ENCODE measurements at places on chromosomes 5 and 9.

DNA sequence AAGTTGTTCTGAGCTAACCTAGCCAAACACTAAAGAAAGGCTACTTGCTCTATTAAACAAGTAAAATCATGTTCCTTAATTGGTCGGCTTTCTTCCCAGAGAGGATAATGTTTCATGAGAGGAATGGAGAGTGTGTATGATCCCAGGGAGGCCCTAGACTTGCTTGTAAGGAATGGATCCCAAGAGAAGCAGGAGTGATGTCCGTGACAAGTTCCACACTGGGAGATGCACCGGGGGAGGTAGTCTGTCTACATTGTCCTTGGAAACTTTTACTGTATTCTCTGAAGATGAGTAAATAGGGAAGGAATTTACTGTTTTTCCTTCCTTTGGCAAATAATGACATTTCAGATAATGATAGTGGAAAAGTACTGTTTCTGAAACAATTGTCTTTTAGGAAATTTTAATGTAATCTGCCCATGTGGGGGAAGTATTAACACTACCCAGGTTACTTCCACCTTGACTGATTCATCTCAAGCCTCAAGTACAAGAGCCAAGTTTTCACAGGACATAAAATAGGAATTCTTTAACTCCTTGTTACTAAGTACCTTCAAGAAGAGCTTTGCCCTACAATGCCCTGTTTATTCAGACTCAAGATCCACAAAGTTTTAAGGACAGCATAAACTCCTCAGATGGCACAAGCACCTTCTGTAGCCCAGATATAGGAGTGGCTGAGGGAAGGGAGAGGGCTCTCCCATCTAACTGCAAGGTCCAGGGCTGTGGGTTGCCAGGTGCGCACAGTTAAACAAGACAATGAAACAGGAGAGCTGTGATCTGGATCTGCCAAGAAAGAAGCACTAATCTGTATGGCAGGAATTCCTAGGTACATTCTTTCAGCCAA, 152.1 kb downstream of the GNA14 start:
- peak; percentile 77 for DNase-seq

- peak; percentile 54 for DNase-seq
Observed at GRCh38 chr5:122091936-122092600, 14.0 kb upstream of the LOX start.

GRCh38 chr9:90499761-90500160, 142.9 kb downstream of the DIRAS2 start:
- DNase-seq = no peak

DNA sequence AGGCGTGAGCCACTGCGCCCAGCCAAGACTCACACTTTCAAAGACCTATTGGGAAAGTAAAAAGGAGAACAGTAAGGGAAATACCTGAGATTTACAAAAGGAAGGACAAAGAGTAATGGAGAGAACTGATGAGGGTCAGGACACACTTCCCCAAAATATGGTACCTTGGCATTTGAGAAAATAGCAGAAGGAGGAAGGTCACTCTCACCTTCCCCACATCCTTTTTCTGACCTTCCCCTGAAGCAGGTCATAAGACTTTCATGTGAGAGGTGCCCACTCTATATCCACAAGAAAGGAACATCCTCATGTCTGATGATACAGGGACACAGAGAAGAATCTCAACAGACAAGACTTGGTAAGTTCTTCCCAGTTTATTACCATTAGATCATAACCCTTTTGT, 272.8 kb downstream of the FBXL17 start:
- no peak for DNase-seq

- no peak for DNase-seq
Observed at GRCh38 chr5:74736759-74737158, 30.2 kb downstream of the GFM2 start.

DNA sequence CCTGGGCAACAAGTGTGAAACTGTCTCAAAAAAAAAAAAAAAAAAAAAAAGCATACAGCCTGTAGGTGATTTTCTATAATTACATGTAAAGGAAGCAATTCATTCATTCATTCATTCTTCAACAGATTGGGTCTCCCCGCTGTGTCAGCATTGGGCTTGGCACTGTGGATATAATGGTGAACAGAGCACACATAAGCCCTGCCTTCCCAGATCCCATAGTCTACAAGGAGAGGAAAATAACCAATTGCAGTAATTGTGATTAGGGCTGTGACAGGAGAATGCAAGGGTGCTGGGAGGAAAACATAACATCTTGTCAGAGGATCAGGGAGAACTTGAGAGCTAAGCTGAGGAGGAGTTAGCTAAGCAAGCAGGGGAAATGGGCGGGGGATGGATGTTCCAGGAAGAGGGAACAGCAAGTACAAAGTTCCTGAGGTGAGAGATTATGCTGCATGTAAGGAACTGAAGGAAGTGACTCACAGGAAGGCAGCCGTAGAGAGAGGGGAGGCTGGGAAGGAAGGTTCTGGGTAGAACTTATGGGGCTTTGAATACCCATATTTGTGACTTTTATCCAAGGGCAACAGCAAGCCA, 24.0 kb upstream of the KLF9 start:
- DNase-seq = peak; percentile 93

GRCh38 chr9:36045610-36046009, 8.9 kb downstream of the RECK start:
- no peak for DNase-seq

DNA sequence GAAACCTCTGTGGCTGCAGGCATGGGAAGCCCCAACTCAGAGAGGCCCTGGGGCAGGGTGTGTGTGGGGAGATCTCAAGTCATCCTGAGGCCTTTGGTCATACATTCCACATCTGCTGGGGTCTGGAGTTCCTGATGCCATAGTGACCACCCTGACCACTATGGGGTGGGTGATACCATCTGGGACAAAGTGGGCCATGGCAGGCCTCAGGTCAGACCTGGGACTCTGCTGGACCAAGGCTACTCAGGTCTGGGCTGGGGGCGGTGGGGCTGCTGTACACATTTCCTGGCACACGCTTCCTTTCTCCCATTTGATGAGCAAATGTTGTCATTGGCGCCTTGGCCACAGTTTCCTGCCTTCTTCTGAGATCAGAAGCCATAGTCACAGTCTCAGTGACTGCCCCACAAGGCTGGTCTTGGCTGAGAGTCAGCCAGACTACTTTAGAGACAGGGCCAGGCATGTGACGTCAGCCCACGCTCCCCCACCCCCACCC, 15.1 kb upstream of the ACSL6 start:
- DNase-seq = no peak

DNA sequence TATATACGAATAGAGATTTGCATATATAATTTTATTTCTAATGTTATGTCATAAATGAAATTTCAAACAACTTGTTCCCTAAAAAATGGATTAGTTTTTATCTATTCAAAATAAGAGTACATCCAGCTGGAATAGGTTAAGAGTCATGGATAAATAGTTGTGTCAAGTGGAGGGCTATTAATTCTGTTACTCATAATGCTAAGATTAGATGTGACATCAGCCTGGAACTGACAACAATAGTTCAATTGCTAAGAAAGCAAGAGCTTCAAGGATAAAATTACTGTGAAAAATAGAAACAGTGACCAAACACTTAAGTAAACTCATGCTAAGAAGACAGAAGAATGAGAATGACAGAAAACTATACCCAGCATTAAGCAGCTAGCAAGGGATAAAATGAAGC, 92.2 kb upstream of the CDH9 start:
- peak; percentile 6 for DNase-seq

- no peak for DNase-seq
Observed at GRCh38 chr5:102924963-102925362, 169.9 kb downstream of the PAM start.

- no peak for DNase-seq
Observed at GRCh38 chr9:3214741-3215140, 311.1 kb downstream of the RFX3 start.

- no peak for DNase-seq
Observed at GRCh38 chr5:148403344-148403743, 19.6 kb downstream of the FBXO38 start.

GRCh38 chr5:137282216-137282615, 216.9 kb downstream of the SPOCK1 start:
- DNase-seq = peak; percentile 59

DNA sequence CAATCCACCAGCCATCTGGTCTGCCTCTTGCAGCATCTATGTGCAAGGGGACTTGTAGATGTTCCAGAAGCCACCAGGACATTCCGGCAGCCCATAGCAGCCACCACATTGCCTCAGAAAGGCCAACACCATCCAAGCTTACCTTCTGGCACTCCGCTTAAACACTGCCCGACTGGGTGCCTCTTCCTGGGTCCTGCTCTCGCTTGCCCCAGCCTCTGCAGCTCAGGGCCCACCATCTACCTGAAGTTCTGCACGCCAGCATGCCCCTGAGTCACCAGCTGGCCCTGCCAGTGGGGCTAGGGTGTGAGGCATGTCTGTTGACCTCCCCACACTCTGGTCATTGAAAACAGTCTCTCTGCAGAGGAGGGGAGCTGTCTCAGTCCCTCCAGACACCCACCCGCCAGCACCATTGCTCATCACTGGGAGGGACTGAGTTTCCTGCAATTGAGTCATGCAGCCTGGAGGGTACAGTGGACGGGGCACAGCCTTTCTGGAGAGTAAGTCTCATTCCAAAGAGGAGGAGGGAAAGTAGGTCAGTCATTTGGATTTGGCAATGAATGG, 16.9 kb upstream of the COL5A1 start:
- DNase-seq = peak; percentile 65

DNA sequence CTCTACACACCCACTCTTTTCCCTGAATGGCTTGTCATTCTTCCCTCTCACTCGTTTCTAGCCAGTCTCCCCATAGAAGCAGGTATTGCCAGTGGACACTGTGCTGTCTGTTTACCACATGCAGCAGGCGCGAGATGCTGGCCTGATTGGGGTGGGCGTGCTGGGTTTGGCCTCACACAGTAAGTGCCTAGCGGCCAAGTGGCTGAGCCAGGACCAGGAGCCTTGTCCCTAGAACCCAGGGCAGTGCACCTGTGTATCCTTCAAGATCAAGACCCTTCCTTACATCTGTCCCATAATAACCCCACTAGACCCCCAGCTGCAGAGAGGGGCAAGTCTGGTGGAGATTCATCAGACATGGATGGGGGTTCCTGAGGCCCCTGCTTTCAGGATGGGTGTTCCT, 112.8 kb upstream of the IRX4 start:
- DNase-seq = no peak

GRCh38 chr5:143569213-143569701, 165.8 kb upstream of the NR3C1 start:
- peak; percentile 92 for DNase-seq

GRCh38 chr5:179267671-179268083, 77.6 kb downstream of the ADAMTS2 start:
- no peak for DNase-seq

- no peak for DNase-seq
Observed at GRCh38 chr5:170508036-170508435, 4.2 kb downstream of the KCNIP1 start.

GRCh38 chr9:13485068-13485596, 205.6 kb upstream of the MPDZ start:
- DNase-seq = peak; percentile 96

DNA sequence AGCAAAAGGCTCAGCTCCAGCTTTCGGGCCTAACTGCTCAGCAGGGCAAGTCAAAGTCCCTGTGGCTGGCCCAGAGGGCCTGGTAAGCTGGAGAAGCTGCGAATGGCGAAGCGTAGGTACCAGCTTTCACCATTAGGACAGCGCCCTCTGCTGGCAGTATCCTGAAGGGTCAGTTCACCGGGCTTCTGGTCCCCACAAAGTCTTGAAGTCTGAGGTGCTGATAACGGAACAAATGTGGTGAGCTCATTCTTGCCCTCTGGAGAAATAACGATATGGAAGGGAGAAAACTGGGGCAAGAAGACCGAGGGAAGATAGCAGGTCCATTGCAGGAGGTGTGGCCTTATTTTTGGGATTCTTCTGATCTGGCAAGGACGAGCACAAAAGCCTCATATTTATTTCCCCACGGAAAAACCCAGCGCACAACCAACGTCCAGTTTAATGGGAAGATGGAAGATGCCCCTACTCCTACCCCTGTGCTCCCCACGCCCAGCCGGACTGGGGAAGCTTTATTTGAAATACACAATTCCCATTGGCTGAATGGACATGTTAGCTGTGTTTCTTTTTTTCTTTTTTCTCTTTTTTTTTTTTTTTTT, 7.2 kb downstream of the SOWAHA start:
- DNase-seq = peak; percentile 94

DNA sequence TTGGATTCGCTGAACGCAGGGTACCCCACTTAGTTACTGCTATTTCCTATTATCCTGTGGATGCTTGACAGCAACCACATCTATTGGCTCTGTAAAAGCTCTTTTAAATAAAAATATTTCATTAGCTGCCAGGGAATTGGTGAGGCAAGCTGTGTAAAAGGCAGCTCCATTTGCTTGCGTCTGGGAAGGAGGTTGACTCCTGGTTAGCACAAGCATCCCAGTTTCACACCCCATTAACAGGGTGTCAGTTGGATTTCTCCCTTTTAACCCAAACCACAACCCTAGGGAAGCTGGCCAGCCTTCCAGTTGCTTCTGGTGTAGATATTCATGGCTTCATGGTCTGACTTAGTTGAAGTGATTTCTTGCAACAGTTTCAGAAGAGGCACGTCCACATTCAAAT, 151.0 kb downstream of the GPBP1 start:
- no peak for DNase-seq

DNA sequence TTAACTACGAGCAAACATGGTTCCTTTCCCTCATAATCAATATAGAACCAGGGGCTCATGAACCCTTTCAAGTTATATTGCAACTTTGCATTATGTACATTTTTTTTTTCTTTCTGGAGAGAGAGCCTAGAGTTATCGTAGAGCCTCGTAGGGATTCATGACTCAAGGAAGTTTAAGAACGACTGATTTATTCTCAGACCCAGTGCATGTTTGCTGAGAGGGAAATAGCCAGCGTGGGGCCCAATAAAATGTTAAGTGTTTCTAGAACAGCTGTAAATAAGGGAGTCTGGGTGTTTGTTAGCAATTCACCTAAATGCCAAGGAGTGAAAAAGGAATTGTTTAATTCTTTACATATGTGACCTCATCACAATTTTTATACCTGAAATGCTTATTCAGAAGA, 119.0 kb upstream of the KLF9 start:
- DNase-seq = no peak

GRCh38 chr5:60651872-60652620, 47.9 kb downstream of the DEPDC1B start:
- DNase-seq = peak; percentile 80

DNA sequence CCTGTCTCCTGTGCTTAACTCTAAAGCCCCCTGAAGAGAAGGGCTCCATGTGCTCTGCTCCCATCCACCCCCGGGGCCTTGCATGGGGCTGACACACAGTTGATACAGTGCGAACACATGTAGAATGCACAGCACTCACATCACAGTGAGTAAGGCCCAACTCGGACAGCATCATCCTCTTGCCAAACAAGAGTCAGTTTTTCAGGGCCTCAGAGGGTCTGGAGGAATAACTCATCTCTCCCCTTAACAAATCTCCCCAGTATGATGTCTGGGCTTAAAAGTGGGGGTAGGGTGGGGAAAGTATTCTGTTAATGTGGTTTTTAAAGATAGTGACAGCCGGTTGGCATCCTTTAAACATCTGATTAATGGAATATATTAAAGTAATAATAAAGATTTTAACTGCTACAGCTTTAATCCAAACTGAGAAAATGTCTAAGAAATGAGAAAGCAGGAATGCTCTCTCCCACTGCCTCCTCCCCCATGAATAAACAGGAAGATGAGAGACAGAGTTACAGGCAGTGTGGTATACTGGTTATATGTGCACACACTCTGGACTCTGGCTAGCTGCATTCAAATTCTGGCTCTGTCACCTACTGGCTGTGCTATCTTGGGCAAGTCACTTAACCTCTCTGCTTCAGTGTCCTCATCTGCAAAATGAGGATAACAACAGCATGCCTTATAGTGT, 22.5 kb downstream of the APBA1 start:
- peak; percentile 44 for DNase-seq

- DNase-seq = no peak
Observed at GRCh38 chr9:111484572-111484894, 350 bp upstream of the ECPAS start.
